ENCODE measurements at places on chromosomes 1 and 21.

DNA sequence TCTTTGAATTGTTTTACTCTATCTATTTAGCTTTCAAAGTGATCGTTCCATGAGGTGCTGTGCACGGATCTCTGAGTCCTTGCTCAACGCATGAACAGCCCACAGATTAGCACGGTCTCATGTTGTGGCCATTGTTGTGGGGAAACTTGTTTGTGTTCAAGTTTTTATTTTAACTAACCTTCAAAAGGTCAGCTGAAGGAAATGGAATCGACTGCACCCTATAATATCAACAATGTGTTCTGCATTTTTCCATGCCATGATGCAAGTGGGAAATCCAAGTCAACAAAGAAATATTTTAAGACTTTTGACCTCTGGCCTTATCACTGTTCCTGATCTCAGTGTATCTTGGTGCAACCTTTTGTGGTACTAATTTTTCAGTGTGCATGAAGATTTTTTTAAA, 6.1 kb downstream of the SH2D1B start:
- no peak for DNase-seq

DNA sequence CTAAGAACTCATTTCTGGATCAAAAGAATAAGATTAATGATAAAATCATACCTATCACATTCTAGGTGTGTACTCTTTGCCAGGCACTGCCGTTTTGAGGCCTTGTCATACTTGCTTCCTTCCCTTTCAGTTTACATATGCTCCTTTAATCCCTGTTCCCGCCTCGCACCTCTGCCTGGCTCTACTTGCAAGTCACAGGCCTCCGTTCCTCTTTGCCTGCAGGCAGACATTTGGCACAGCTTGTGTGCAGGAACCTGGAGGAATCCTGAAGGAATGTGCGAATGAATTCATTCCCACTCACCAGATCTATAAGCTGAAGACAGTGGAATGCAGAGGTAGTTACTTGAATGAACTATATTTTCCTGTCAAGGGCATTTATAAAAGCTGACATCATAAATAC, 13.8 kb downstream of the WLS start:
- no peak for DNase-seq

GRCh38 chr21:39014747-39015146, 168.5 kb downstream of the PSMG1 start:
- DNase-seq = no peak

- DNase-seq = no peak
These were observed 9.4 kb downstream of the IL23R start for GRCh38 chr1:67175530-67176087.

DNA sequence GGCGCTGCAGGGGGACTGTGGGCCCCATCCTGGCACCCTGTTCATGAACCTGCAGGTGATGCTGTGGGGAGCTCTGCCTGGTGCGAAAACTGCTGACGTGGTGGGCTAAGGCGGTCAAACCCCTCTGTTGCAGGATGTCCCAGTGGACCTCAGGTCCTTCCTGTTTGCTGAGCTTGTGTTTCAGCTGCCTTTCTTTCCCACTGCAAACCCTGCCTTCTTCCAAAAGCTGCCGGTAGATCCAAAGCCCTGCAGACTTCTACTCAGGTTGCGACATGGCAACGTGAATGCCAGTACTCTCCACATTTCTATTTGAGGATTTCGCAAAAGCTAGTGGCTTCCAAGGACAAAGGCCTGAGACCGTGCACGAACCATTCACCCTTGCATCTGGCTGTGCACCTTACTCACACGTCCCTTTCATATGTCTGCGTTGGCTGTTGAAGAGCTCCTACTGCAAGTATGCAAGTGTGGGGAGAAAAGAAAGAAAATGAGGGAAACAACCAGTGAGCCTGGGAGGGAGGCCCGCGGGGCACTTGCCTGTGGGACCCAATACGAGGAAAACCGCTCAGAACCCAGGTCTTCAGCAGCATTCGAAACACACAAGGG, 6.2 kb upstream of the RRP1 start:
- no peak for DNase-seq

DNA sequence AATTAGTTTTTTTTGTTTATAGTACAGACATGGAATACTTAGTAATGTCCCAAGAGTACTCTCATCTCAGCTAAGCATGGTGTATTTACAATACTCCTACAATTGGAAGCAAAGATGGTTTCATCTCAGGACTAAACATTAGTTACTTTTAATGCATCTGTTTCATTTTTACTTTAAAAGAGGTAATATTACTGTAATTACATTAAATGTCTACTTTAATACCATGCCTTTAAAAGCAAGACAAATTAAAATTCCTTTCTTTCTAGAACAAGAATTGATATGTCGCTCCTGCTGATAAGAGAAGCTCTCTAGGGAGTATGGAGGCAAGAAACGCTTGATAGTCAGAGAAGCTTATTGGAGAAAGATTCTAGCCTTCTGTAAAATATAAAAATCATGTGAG, 284.9 kb upstream of the ADAMTS5 start:
- DNase-seq = no peak

DNA sequence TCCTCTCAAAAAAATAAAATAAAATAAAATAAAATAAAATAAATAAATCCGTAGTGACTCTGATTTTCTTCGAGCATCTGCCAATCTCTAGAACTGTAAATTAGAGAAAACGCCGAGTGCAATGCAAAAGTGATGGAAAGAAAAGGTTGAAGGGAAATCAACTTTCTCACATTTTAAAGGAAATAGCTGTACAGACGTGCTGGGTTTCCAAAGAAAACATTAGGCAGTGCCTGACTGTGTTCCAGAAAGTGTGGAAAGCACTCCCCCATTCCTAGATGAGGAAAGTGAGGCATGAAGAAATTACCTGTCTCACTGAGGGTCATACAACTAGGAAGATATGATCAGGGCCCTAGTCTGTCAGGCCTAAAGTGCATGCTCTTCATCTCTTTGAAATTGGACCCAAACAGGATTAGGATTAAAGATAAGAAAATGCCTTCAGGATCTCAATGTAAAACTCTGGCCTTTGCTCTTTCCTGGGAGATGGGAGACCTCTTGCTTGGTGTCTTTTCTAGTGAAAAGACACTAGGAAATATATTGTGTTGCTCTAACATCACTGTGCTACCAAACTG, 1.8 kb upstream of the PTPN14 start:
- no peak for DNase-seq

DNA sequence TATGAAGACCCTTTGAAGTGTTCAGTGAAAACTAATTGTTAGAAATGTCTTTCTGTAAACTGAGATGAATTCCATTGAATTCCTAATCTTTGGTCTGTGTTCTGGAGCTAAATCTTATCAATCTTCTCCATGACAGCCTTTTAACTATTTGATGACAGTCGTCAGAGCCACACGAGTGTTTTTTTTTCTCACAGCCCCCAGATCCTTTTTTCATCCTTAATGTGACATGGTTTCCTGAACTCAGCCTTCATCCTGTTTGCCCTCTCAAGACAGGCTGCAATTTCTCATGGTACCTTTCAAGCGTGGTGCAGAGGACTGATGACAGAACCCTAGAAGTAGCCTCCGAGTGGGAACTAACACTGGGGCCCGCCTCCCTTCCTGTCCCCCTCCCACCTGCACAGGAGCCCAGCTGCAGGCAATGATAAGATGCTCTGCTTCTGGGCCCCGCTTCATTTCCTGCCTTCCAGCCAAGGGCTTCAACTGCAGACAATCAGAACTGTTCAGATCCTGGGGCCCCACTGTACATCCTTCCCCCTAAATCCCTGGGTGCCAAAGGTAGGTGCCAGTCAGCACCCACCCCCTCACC, 114.6 kb upstream of the VAV3 start:
- DNase-seq = no peak

- no peak for DNase-seq
These were observed 20.2 kb upstream of the ZMYM1 start for GRCh38 chr1:35058988-35059387.

DNA sequence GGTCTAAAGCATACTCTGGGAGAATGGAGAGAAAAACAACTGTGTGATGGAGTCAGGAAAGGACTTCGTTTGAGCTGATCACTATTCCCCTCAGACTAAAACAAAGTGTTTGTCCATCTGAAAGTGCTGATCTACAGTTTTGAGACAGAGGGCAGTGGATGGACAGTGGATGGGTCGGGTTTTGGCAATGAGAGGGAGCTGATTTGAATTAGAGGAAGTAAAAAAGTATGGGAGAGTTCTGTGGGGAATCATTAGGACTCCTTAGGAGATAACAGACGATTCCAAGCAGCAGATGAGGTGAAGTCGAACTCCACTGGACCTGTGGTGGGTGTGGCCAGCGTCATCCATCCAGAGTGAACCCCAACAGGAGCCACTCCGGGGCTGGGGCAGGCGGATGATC, 62.3 kb downstream of the PTGS2 start:
- no peak for DNase-seq

- peak; percentile 46 for DNase-seq
These were observed at the start of gene CCNL2 for GRCh38 chr1:1399187-1399871. TSS of gene CCNL2 (minus strand) at chr1:1399335. CDS start at chr1:1399306, 29 bp downstream.

- no peak for DNase-seq
These were observed 27.0 kb upstream of the PEX10 start for GRCh38 chr1:2439369-2439768.

GRCh38 chr1:214219902-214220301, 61.1 kb upstream of the SMYD2 start:
- DNase-seq = no peak

DNA sequence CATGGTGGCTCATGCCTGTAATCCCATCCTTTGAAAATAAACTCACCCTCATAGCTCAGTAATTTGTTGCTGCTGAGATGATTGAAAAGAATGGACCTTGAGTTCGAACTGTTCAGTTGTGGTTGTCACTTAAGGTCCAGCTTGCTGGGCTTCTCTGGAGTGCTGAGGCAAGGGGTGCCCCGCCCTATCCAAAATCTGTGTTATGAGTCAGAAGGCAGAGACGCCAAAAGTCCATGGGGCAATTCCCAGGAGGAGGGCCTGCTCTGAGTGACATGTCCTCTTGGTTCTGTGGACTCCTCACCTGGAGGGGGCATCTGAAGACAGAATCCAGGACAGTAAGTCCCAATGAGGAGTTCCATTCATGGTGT, 64.8 kb downstream of the MYOM3 start:
- DNase-seq = no peak

- DNase-seq = no peak
These were observed 172.7 kb downstream of the TGFBR3 start for GRCh38 chr1:91712981-91713841.

DNA sequence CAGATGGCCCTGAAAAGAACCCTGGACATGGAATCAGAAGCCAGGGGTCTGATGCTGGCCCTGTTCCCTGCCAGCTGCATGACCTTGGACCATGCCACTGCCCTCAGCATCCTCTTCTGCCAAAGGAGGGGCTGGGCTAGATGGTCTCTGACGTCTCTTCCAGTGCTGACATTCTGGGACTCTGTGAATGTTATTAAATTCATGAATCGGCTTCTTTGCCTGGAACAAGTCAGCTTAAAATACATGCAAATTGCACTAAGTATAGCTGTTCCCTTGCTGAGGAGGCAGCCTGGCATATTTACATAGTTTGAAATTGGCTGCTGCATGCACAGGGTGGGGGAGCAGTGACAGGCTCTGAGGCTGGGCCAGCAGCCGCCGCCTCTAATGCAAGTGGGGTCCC, 23.8 kb downstream of the KCNA2 start:
- DNase-seq = no peak

- DNase-seq = no peak
These were observed 51.1 kb downstream of the AGPAT3 start for GRCh38 chr21:43916076-43916475.

GRCh38 chr1:5617179-5617520, 375.1 kb downstream of the NPHP4 start:
- DNase-seq = no peak

- DNase-seq = no peak
These were observed 9.3 kb upstream of the PI4KB start for GRCh38 chr1:151336556-151336955.

DNA sequence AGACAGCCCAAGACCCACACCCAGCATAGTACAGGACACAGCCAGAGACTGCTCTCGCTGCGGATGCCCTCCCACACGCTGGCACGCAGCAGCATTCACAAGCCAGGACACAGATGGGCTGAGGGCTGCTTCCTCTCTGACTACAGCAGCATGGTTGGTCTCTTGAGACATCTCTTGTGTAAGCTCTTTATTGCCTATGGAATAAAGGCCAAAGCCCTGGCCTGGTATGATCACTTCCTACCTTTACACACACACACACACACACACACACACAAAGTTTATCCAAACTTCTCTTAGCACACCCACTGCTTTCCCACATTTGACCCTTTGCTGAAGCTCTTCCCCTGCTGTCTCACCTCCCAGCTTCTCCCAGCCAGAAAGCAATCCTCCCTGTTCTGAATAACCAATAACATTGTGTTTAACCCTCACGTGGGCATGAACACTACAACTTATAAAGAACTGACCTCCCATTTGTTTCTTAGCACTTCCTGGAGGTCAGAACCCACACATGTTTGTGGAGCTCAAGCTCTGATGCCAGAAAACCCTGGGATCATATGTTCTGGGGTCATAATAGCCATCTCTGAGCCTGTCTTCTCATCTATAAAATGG, 1.2 kb upstream of the LUZP1 start:
- no peak for DNase-seq

GRCh38 chr1:210949489-210949888, 184.5 kb downstream of the KCNH1 start:
- DNase-seq = no peak

DNA sequence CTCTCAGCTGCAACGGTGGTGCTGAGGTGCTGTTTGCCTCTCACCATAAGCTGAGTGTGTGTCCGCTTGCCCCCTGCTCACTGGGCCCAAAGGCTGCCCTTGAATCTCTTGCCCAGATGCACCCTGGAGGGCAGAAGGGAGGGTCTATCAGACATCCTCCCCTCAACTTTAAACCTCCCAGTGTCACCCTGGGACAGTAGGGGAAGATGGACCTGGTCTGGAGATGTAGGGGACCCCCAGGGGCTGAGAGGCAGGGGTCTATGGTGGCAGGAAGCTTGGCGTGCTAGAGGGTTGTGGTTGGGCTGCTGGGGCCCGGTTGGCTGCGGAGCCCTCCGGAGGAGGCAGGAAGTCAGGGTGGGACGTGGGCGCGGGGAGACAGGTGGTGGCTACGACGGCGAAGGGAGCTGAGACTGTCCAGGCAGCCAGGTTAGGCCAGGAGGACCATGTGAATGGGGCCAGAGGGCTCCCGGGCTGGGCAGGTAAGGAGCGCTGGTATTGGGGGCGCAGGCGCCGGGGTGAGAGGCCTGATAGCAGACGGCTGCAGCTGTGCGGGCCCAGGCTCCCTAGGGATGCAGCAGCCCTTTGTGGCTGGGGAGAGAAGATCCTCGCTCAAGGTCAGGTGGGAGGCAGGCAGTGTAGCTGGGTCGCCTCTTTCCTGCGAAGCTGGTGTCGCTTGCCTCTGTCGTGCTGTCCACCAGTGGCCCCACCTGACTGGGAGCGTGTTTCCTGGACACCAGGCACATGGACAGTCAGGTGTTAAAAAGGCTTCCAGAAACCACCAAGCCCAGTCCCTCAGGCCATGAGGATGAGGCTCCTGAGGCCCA, at the start of gene LCK:
LCK (plus strand) TSS at position 373 of the 824 bp plus-strand sequence. CDS start 23,065 bp downstream, outside the sequence.
- DNase-seq = no peak

- no peak for DNase-seq
These were observed 59.5 kb upstream of the BMP8A start for GRCh38 chr1:39431927-39432326.

- no peak for DNase-seq
These were observed 64.8 kb downstream of the WARS2 start for GRCh38 chr1:119075614-119076013.

All from NCI-H2029 treated with DMSO at 0.1 percent for 48 hours (cell line).